ENCODE measurements at places on chromosomes 11 and 22. TPM values are rescaled to one million over a fixed set of nuclear protein-coding genes. Genes with fewer than 3 reads are reported as not detected.

OPCML gene
- 4.8 TPM for total RNA-seq

TRIM29 gene
- total RNA-seq = 39.7 TPM

GRIK4 gene
- total RNA-seq = 1.2 TPM

- no peak for DNase-seq
Measured at GRCh38 chr11:27973851-27974536, 134.0 kb downstream of the KIF18A start.

GRCh38 chr11:111153194-111153593, 92.3 kb upstream of the POU2AF2 start:
- no peak for DNase-seq

- no peak for DNase-seq
Measured at GRCh38 chr11:27242591-27242990, 120.4 kb downstream of the CCDC34 start.

DNA sequence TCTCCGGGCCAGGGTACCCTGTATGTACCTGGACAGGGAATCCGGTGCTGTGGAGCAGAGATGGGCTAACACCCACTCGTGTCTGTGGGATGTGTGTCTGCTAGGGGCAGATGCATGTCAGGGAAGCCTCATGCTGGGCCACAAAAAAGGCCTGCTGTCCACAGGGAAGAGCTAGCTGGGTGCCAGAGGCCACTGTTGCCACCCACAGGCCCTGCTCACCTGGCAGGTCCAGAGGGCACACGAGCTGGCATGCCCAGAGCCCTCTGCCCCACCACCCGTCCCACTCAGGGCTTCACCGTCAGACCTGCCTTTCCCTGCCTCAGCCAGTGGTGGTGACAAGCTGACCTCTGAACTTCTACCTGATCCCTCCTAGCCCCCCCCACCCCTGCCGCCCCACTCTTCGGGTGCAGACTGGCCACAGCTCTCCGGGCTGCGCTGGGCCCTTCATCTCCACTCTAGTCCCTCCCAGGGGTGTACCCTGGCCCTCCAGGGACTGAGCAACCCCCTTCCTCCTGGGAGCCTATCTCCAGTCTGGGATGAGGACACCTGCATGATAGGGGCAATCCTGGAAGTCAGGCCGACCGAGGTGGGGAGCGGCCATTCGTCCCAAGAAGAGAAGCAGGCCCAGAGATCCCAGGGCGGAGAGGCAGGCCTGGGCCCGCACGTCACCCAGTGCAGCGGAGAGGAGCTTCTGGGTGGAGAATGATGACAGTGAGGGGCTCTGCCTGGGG, 1.4 kb downstream of the SLC25A22 start:
- DNase-seq = no peak

- DNase-seq = no peak
Measured at GRCh38 chr11:10938650-10939387, 81.0 kb upstream of the ZBED5 start.

- peak; percentile 72 for DNase-seq
Measured at GRCh38 chr22:43213051-43213450, 26.1 kb upstream of the TTLL12 start.

DNA sequence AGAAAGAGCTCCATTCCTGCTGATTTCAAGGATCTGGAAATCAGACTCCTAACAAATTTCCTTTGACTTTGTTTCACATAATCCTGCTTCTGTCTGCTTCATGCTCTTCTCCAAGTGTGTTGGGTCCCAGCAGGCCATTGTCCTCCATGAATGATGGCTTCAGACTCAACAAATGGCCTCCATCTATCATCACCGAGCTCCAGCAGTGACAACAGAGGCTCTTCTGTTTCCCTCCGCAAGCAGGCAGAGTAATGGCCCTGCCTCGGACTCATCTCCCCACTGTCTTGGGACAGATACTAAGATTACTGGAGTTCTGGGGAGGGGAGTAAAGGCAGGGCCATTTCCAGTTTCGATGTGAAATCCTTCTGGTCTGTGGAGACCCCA, 127.3 kb downstream of the TENM4 start:
- no peak for DNase-seq

All from umbilical cord (tissue), 2 donors.